ENCODE measurements at places on chromosomes 5 and 9.

GRCh38 chr9:126927419-126927818, 12.8 kb downstream of the RALGPS1 start:
- DNase-seq: no peak

- no peak for DNase-seq
Measured at GRCh38 chr5:115787426-115787825, 29.0 kb downstream of the CDO1 start.

DNA sequence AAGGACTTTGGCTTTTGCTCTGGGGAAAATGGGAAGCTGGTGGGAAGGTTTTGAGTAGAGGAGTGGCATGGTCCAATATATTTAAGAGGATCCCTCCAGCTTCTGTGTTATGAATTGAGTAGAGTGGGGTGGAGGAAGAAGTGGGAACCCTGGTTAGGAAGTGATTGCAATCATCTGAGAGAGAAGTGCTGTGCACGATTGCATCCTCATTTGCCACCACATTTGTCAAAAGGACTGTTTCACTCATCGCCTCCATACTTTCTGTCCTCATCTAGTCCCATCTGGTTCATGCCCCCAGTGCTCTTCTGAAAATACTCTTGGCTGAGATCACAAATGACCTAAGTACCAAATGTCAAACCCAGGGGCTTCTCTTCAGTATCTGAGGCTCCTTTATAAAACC, 192.1 kb downstream of the RAB3C start:
- DNase-seq: no peak

- no peak for DNase-seq
Measured at GRCh38 chr5:77301447-77301883, 91.0 kb downstream of the PDE8B start.

- DNase-seq: no peak
Measured at GRCh38 chr5:142478113-142478512, 153.3 kb upstream of the SPRY4 start.

GRCh38 chr9:117958726-117959125, 254.5 kb downstream of the TLR4 start:
- no peak for DNase-seq

DNA sequence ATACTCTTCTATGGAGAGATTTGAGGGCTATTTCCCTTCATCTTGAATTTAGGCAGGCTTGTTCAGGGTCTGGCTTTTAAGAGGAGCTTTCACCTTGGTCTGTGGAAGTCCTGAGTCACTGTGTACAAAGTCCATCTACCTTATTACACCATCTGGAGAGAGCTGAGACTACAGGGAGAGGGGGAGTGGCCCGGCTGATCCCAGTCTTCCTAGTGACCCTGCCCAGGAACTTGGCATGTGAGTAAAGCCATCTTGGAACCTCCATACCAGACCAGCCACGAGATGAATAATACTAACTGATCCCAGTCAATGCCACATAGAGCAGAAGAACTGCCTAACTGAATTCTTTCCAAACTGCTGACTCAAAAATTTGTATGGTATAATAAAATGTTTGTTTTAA, 8.4 kb upstream of the IL6ST start:
- DNase-seq: peak; percentile 84

- no peak for DNase-seq
Measured at GRCh38 chr9:125161284-125161918, 18.1 kb upstream of the SCAI start.

GRCh38 chr5:90325093-90325492, 84.5 kb downstream of the CETN3 start:
- DNase-seq: no peak

GRCh38 chr9:123925819-123926218, 4.1 kb downstream of the DENND1A start:
- DNase-seq: no peak

- no peak for DNase-seq
Measured at GRCh38 chr5:132867046-132867451, 607 bp downstream of the UQCRQ start.

DNA sequence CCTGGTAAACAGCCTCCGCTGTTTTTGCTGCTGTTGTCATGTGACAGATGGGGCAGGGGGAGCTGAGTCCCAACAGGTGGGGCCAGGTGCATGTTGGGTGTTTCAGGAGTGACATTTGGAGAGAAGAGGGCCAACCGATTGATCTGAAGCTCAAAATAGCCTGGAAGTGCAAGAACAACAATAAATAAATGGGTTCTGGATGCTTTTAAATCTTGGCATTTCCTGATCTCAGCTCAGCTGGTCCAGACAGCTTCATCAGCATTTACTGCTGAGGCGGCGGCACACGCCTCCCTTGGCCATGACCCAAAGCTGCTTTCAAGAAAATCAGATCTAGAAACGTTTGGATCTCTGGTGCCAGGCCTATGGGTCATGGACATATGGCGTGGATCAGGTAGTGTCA, 70.5 kb downstream of the PPARGC1B start:
- DNase-seq: no peak

All from left colon (tissue), 2 donors.